ENCODE measurements at places on chromosomes 4 and X.
A peak's percentile ranks its signal among the peaks of the same experiment; 100 is the strongest.

- DNase-seq = no peak
Observed at GRCh38 chr4:38560768-38561558, 103.0 kb upstream of the KLF3 start.

- DNase-seq = no peak
Observed at GRCh38 chr4:169295822-169296221, 25.1 kb upstream of the SH3RF1 start.

DNA sequence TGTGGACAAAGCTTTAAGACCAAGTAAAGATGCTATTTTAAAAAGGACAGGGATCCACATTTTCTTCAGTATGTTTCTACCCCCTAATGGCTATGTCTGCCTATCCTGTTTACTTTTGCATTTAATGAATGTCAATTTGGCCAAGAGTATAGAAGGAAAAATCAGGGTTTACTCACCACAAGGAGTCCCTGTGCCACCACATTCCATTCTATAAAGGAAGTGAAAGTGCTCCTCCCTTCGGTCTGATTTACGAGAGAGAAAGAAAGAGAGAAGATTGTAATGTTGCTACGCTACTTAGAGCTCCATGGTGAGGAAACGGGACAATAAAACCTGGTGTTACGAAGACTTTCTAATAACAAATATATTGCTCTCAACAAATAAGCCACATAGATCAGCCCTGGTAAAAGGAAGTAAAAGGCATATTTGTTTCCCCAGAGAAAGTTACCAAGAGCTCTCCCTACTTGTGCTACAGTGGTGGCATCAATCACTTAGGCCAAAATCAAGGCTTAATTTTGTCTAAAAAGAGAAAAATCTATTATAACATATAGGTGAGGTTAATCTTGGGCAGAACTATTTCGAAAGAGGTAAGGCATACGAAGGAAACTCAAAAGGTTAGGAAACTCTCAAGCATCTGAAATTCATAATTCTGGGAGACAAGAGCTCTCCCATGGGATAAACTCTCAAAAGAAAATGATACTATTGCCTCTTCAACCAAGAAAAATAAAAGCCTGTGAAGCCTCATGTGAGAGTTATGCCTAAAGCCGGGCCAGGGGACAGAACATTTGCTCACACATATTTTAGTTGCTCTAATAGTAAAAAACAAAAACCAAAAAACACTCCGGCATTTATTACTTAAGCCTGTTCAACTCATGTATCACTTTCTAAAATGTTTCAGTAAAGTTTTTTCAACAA, 29.5 kb downstream of the TAPT1 start:
- DNase-seq = peak; percentile 54

DNA sequence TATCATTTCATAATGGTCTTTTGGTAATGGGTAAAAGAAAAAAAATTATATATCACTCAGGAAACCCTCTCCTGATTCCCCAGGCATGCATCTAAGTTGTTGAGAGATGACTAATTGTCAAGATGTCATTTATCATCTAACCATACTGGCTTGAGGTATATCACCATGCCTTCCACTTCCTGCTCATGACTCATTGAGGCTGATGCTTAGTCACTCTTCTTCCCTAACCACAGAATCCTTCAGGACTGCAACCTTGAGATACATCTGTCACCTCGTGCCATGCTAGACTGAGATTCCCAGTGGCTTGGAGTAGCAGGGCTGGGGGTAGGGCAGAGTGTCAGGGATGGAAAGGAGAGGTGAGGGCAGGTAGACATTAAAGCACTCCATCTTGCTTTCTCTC, 782.5 kb upstream of the INTU start:
- no peak for DNase-seq

DNA sequence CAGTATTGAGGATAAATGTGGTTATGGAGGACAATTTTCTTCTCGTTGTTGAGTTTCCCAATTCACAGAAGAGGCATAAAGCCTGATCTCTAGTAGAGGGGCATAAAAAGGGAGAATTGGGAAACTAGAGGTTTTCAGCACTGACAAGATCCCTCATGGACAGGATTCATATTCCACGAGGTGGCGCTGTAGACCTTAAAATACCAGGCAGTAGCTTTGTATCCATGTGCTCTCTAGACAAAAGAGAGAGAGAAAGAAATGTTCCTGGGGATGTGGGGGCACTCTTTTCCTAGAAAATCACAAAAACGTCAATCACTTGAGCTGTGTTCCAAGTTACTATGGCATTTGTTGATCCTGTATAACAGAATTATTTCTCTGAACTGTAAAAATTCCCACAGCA, 128.3 kb downstream of the MAGEE1 start:
- DNase-seq = no peak

- peak; percentile 38 for DNase-seq
Observed at GRCh38 chr4:52051213-52051614, at the start of gene SPATA18. Gene SPATA18 (plus strand): TSS chr4:52051304. CDS start chr4:52051705, 401 bp downstream.

GRCh38 chr4:22345055-22345454, 170.8 kb downstream of the ADGRA3 start:
- no peak for DNase-seq

GRCh38 chr4:6620891-6621555, 19.5 kb upstream of the MRFAP1 start:
- no peak for DNase-seq

GRCh38 chr4:185165605-185166063, 22.6 kb downstream of the SLC25A4 start:
- no peak for DNase-seq

DNA sequence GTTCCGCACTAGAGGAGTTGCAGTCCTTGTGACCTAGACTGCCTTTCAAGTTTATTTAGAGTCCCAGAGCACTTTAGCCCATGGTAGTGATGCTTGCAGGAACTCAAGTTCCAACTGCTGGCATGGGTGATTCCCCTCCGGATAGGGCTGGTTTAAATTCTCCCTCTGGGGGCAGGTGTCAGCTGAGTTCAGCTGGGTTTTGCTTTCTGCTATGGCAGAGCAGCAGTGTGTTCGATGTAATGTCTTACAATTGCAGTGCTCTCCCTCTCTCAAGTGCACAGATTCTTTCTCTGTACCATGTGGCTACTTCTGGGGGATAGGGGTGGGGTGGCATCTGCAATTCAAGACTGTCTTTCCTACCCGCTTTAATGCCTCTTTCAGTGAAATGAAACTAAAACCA, 164.8 kb upstream of the ZIC3 start:
- no peak for DNase-seq

GRCh38 chr4:56701161-56701480, 20.0 kb upstream of the HOPX start:
- DNase-seq = no peak

DNA sequence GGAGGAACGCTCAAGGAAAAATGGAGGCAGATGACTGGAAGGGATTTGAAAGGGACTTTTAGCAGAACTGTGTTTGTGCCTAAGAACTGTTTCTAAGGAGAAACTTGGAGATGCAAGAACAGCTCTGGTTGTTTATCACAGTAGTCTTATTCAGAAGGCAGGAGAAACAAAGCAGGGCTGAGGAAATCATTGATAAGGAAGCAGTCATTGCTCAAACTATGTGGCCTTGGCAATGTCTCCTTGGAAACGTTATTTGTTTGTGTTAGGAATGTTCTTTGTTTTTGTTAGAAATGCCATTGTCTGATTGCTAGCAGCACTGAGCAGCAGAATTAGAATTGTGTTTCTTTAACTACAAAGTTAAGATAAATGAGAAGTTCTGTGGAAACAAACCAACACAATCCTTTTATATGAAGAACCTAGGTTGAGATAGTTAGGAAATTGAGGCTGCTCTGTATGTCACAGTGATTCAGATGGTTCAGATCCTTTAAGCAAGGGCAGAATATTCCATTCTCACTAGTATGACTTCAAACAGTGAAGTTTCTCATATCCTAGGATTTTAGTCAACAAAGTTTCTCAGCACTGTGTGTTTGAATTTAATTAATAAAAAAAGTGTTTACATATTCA, 1191.3 kb upstream of the IGFBP7 start:
- no peak for DNase-seq

DNA sequence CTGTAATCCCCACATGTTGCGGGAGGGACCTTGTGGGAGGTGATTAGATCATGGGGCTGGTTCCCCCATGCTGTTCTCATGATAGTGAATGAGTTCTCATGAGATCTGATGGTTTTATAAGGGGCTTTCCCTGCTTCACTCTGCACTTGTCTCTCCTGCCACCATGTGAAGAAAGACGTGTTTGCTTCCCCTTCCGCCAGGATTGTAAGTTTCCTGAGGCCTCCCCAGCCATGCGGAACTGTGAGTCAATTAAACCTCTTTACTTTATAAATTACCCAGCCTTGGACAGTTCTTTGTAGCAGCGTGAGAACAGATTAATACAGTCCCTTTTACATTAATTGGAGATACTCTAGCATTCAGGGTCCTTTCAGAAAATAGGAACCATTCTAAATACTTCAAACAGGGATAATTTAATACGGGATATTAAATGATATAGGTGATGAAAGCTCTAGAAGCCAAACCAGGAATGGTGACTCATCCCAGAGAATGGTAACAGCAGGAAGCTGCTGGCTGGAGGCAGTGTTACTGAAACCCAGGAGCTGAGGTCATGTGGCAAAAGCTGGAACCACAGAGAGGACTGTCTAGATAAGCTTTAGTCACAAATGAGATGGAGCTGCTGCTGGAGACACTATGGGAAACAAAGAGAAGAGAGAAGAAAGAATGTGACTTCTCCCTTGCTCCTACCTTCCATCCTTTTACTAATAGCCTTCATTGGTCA, 57.3 kb downstream of the GSTCD start:
- DNase-seq = no peak

DNA sequence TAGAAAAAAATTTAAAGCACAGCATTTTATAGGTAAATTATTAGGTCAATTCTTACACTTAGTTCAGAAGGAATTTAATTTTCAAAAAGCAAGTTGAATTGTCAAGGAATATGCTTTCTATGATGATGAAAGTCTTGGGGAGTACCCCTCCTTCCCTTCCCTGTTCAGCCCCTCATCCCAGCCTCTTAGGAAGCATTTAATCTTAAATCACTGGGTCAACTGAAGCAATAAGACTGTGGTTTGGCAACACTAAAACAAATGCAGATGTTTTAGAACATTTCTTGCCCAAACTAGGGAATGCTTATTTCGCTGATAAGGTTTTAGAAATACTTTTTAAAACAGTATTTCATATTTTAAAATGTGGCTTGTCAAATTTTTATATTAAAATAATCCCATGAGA, 19.1 kb upstream of the ARSJ start:
- DNase-seq = no peak

DNA sequence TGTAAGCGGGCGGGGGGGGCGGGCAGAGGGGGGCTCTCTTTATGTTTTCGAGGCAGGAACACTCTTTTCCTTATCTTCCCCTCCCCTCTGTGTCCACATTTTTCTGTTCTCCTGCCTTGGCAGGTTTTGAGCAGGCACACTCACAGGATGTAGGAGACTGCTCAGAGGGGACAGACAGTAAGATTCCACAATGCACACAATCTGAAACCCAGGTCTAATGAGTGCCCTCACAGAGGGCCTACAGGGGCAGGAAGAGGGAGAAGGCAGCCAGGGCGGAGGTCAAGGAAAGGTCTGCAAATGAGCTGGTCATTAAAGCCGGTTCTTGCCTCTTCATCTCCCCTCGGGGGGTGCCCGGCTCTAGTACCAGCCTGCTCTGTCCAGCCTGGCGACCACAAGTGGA, 106.1 kb upstream of the ATP6AP2 start:
- no peak for DNase-seq

DNA sequence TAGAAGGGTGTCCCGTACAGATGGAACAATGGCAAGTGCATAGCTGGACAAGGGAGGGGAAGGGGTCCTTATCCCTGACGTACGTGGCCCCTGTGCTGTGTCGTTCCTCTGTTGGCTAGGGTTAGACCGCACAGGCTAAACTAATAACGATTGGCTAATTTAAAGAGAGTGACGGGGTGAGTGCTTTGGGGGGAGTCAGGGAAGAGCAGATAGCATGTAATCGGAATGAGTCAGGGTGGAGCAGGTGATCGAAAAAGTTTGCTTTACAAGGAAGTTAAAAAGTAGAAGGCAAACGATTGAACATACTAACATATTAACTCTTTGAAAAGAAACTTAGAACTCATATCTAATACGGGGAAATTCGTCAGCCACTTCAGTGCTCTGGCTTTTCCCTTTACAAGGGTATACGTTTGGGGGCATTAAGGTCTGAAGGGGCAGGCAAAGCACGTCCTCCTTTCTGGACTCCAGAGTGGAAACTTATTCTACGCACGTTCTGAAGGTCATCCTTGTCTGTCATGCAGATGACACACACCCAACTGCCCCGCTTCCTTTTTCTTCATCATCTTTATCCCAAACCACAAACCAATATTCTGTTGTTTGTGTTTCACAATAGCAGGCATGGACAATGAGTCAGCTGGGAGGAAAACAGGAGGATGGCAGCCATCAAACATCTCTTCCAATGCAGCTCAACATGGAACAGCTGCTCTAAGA, 10.2 kb upstream of the CRLF2 start:
- DNase-seq = no peak

DNA sequence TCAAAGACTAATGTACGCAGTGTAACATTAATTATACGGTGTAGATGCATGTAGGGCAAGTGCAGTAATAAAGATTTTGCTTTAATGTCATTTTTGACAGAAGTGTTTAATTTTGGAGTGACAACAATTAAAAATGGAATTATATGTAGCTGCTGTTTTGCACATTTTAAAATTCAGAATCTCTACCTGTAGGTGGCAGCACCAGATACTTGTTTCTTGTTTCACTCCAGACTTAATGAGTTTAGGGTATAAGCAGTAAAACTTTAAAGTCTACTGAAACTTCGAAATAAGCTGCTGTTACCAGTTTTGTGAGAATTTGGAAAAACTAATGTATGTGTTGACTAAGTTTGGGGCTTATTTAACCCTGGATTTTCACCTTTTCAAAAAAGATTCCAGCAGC, 144.9 kb downstream of the POLA1 start:
- no peak for DNase-seq

DNA sequence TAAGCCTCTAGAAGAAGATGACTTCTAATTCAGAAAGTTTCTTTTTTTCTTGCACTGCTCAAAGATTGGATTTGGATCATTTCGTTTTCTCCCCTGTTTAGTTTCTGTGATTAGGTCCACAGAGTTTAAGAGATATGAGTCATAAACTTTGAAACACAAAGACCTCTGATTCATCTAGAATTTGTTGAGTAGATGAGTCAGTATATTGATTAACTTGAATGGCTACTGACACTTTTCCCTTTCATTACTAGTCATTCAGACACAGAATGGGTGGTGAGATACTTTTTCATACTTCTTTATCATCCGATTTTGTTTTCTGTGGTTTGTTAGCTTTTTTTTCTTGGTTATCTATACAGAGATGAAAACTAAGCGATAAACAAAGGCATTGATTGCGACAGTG, 34.1 kb upstream of the AFF2 start:
- DNase-seq = no peak

All from naive B cell (primary cell).